Cortex of kidney (tissue), 1 donor: ENCODE measurements at places on chromosomes 13 and 19.

DNA sequence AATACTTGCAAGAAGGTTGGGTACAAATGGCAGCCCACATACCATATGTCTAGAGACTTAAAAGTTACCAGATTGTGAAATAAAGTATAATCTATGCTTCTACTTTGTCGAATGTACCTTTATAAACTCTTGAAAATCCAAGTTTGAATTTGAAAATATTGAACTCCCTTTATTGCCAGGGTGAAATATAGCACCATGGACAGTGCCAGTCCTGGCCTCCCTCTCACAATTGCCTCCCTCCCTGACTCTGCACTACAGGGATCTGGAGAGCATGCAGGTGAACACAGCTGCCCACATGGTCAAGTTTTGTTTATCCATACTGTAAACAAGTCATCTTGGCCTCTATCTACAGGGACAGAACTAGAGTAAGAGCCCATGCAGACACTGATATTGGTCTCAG is 394.1 kb upstream of the SLITRK6 start:
- DNase-seq, result no peak

GRCh38 chr13:49635599-49636433 is 7.5 kb downstream of the ARL11 start:
- DNase-seq, result no peak

DNA sequence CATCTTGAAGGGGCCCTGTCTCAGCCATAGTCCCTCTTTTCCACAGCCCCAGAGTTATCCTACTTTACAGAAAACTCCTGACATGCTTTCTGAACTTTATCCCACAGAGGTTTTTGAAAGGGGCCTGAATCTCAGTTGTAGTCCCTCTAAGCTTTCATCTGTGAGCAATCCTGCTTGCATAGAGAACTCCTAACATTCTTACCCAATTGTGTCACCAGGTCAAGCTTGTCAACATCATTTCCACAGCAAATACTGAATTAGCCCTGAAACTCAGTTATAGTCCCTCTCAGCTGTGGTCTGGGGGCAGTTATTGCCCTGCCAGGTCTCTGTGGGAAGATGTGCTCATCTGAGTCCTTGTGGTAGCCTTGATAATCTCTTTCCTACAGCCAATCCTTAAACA is 2190.3 kb upstream of the PCDH20 start:
- DNase-seq, result no peak

DNA sequence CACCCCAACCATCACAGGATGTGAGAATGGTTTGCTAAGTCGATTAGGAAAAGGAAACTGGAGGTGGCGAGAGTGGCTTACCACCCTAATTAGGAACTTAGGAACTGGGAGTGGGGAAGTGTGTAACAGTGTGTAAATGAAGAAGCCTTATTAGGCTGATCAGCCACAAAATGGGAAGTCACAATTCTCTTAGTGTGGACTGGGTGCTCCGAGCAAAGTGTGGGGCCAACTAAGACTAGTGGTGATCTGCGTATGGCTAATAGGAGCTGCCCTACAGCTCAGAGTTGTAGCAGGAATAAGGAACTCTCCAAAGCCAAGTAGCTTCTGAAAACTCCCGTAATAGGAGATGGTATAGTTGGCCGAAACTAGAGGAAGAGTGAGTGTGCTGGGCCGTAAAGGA is 7.6 kb downstream of the SIGLEC11 start:
- no peak for DNase-seq

DNA sequence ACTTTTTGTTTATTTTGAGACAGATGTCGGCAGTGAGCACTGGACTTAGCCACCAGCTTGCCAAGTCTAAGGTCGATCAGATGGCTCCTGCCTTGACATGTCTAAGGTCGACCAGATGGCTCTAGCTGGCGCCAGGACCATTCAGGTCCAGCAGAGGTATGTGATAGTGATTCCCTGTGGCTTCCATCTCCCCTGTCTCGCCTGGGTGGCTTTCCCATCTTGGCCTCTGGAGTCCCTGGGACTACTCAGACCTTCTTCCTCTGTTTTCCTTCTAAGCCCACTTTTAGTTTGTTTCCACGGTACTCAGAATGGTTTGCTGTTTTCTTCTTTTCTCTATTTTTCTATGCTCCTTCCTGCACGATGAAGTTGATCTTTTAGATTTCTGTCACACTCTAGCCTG is 1435.7 kb downstream of the UQCRFS1 start:
- no peak for DNase-seq

- DNase-seq, result no peak
Observed at GRCh38 chr13:75508002-75508548, 26.1 kb upstream of the TBC1D4 start.

DNA sequence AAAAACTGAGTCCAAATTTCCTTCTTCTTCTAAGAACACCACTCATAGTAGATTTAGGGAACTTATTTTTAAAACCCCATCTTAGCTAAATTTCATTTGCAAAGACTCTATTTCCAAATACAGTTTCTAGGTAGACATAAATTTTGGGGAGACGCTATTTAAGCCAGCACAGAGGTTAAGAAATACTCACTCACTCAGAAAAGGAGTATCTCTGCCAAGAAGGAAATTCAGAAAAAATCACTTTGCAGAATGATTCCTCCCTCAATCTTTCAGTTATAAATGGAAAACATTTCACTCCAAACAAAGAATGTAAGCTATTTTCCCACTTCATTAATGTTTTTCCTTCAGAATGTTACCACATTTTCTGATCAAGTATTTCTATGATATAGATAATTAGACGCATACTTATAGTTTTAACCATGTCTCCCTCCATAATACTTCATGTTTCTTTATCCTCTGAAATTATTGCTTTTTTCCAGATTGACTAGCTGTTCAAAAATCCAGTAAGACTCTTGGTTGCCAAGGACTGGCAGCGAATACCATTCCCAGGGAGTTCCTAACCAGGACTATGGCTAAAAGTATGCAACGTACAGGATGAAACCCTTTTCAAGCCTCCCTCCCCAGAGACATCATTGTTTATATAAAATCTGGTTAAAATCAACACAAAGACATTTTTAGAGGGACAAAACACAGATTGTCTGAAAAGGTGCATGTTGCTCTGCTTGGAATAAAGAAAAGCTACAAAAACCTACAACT is 52.5 kb upstream of the RXFP2 start:
- DNase-seq, result no peak

DNA sequence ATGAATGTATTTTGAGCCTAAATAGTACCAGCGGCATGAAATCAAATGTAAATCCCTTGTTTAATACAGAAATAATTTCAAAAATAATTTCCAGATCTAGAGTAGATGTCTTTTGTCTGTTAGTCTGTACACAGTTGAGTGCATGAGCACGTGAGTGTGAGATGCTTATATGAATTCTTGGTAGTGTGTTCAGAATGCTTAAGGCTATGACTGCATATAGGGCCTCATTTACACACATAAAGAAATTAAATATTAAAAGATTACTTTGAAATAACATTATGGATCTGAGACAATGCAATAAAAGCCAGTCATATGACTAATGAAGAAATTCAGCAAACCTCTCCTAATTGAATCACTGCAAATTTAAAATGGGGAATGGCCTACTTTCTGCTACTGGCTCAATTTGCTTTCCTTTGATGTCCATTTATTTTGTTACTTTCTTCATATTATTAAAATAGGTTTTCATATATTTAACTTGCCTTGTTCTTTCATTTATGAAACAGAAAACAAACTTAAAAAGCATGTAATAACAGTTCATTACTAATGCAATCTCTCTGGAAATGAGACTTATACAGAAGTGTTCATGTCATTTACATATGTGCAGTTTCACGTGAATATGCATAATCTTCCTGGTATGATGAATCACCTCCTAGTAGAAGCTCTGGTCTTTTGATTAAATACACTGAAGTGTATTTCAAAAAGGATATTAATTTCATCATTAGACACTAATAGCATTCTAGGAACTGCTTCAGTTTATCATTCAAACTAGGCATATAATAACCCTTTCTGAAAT is 4.5 kb downstream of the AMER2 start:
- no peak for DNase-seq

GRCh38 chr19:45508861-45509691 is 1.8 kb downstream of the VASP start:
- no peak for DNase-seq
